Stimulated activated CD4-positive, alpha-beta T cell treated with anti-CD3 and anti-CD28 coated beads, TNF-alpha, amount 100 ng/mL, for 4 hours (primary cell): ENCODE measurements at places on chromosomes 3 and 15.

DNA sequence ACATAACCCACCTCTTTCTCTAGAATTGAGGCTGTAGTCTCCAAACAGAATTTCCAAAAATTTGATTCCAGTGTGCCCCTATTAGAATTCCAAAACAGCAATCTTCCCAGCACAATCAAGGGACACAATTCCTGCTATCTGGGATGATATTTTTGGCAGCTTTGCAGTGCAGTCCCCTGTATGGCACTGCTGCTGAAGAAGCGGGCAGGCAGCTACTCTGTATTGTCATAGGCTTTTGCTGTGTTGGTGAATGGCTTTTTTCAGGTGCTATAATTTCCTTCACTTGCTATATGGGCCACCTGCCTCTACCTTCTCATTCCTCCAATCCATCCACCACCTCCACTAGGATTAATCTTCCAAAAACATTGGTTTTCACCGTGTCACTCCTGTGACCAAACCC is 145.5 kb downstream of the VGLL4 start:
- DNase-seq: no peak

DNA sequence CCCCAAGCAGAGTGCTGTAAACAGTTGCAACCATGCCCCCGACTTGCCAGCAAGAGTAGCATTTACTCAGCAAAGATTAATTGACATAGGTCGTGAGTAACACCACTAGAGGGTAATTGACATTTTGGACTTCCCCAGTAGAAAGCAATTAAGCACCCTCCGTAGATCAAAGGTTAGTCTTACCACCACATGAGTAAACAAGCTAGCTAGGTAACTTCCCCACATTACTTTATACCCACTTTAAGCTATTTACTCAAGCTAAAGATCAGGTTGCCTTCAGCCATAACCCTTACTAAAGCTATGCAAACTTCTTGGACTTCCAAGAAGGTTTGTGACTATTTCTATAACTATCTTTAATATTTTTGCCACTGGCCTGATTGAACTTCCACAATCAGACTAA is 1072.7 kb downstream of the OTOL1 start:
- DNase-seq: no peak

- DNase-seq: peak; percentile 45
Observed at GRCh38 chr3:48634661-48635221, 520 bp downstream of the SLC26A6 start.

DNA sequence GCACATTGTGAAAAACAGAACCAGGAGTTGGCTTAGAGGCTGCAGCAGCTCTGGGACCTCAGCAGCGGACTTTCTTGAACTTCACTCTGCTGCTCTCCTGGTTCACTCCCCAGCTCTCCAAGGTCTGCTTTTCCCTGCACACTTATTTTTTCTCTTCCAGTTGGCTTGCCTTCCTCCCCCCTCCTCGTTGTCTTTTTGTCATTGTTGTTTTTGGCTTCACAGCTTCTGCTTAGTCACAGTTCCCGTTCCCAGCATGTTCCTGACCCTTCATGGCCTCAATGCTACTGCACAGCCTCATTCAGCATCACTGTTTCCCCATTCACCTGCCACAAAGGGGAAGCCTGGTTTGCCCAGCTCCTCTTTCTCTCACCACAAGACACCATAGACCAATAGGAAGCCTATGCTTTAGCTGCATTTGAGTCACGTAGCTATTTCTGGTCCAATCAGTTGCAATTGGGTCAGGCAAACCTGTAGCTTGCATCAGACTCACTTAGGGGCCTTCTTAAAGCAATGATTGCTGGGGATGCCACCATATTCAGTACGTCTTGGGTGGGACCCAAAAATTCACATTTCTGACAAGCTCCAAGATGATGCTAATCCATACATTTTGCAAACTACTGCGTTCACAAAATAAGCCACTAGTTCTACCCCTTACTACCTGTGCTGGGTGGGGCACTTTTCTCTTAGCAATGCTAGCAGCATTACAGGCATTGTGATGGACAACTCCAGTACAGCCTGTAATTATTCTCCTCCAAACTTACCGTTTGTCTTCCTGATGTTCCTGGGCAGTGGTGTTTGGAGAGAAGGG is 7.8 kb upstream of the SUMF1 start:
- no peak for DNase-seq

DNA sequence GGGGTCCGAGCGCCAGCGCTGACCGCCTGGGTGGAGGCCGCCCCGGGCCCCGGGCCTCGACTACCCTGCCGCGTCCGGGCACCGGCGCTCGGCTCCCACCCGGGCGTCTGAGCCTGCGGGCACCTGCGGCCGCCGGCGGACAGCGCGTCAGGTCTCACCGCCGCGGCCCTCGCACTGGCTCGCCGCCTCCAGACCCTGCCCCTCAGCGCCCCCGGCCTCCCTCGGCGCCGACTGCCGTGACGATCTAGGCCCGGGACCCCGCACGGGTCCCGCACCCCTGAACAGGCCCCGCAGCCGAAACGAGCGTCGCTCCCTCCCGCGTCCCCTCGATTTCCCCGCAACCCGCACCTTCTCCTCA is 297 bp downstream of the PRC1 start:
- no peak for DNase-seq

GRCh38 chr3:30344288-30344687 is 262.1 kb upstream of the TGFBR2 start:
- DNase-seq: no peak

DNA sequence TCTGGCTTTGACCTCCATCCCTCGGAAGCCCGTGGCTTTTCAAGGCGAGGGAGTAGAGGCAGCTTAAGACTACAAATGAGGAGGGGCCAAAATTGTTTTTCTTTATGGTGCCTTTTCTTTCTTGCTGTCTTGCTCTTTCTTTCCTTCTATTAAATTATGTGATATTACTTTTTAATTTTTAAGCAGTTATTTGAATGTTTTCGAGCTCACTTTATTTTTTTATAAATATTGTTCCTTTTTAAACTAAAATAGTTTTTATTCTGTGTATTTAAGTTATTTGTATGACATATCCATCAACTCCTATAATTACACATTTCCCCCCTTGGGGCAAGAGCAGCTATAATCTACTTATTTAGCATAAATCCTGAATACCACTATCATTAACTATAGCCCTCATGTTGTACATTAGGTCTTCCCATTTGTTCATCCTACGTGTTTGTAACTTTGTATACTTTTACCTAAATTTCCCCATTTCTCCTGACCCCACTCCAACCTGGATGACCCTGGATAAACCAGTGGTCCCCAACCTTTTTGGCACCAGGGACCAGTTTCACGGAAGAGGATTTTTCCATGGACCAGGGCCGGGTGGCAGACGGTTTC is 622 bp upstream of the PLSCR1 start:
- DNase-seq: no peak

DNA sequence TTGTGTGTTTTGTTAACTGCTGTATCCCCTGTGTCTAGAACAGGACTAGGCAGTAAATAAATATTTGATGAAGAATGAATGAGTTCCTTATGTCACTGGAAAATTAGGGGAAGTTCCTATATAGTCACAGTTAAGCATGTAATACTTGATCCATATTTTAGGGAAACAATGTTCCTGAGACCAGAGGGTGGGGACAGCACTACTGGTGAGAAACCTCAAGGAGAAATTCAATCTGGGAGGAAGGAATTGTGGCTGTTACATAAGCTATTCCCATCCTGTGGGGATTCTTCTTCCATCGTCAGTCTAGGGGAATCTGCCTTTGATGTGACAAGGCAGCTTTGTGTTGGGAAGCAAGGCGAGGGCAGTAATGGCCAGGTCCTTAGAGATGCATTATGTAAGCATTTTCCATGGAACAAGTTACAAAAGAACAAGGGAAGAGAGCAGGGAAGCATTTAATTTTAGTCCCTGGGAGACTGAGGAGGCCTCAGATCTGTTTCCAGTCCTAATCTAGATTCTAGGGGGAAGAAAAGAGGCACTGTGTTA is 219.3 kb upstream of the TTC14 start:
- no peak for DNase-seq

- DNase-seq: no peak
Observed at GRCh38 chr3:39075910-39076309, 24.1 kb downstream of the WDR48 start.

DNA sequence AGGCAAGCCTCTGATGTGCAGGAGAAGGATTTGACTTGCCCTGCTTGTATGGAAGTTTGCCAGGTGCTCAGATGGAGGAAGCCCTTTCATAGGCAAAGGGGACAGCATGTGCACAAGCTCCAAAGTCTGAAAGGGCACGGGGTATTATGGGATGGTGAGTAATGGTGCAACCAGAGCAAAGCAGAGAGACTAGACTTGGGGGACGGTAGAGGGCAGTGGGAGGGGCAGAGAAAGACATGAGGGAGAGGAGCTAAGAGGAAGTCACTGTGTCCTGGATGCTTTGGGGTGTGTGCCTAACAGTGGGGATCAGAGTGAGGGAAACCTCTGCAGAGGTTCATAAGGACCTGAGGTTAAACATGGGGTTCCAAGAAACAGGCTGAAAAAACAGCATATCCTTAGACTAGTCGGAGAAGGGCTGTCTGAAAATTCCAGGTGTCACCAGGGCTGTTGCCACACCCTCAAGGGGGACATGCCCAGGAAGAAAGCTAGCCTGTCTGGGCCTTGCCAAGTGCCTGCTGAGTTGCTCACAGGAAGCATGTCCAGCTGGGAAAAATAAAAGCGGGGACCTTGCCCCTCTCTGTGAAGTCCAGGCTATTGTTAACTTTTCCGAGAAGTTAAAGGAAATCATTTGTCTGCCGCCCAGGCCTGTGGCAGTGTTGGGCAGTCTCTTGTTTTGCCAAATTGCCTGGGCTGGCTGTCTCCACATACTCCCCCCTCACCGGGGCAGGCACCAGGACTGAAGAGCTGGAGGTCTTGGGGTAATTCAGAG is 47.1 kb downstream of the HRH1 start:
- no peak for DNase-seq

DNA sequence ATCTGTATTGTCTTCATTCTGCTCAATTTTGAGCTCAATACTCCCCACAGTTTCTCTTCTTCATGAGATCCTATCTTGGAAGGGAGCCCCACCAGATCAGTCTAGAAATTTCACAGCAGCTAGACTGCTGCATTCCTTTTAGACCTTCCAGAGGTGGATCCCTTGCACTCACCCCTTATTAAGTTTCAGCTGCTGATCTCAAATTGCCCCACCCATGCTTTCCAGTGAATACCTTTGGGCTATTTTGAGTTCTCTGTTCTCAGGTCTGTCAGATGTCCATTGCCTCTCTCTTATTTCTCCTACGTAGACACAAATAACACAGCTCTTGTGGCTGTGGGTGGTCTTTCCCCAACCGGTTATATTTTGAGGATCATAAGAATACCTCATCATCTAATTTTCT is 60.8 kb downstream of the GPR156 start:
- no peak for DNase-seq

- no peak for DNase-seq
Observed at GRCh38 chr3:19190602-19191001, 42.3 kb downstream of the KCNH8 start.

DNA sequence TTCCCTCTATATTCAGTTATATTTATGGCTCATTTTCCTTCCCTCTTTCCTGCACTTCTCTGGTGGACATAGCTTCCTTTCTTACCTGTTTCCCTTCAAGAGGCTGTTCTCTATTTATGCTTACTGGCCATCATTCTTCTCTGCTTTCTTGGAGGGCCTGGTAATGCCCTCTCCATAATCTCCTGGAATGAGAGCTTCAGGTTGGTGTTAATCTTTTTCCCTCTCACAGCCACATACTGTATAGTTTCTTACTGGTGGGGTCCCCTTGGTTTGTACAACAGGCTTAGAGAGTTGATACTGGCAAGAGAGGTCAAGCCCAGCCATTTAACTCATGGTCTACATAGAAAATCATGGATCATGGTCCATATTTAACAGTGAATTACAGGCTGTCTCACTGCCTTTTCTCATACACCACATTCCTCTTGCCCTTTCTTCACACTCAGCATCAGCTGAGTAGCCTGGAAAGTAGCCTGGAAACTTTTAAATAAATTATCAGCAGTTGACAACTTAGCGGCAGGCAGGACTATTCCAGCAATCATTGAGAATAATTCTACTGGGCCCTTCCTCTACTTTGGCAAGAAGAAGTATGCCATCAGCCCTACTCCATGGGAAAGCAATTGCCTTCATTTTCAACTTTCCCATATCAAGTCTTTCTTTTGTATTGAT is 38.0 kb upstream of the DPH6 start:
- no peak for DNase-seq
